ENCODE measurements at places on chromosomes 6 and 20.
A peak's percentile ranks its signal among the peaks of the same experiment; 100 is the strongest.

GRCh38 chr6:55888917-55889316 is 13.5 kb upstream of the BMP5 start:
- DNase-seq: no peak

- peak; percentile 1 for DNase-seq
Measured at GRCh38 chr6:64712606-64713005, 994.4 kb downstream of the EYS start.

DNA sequence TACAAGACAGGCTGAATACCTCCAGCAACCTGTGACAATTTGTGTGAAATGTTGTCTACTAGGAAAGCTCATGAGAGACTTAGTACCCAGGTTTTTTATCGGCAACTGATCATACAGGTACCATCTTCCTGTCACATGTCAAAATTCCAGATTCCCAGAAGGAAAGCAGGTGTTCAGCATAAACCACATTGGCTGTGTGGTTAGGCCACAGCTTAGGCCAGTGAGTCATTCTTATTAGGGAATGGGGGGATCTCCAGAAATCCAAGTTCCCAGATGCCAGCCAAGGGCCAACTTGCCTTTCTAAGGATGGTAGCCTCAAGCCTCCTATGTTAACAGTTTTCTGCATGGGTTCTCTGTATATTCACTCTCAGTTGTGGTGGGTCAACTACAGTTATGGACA is 65.9 kb downstream of the FAM184A start:
- peak; percentile 62 for DNase-seq

GRCh38 chr6:63844287-63844686 is 208.7 kb downstream of the PHF3 start:
- DNase-seq: no peak

- no peak for DNase-seq
Measured at GRCh38 chr20:62969179-62969760, 16.8 kb downstream of the SLC17A9 start.

DNA sequence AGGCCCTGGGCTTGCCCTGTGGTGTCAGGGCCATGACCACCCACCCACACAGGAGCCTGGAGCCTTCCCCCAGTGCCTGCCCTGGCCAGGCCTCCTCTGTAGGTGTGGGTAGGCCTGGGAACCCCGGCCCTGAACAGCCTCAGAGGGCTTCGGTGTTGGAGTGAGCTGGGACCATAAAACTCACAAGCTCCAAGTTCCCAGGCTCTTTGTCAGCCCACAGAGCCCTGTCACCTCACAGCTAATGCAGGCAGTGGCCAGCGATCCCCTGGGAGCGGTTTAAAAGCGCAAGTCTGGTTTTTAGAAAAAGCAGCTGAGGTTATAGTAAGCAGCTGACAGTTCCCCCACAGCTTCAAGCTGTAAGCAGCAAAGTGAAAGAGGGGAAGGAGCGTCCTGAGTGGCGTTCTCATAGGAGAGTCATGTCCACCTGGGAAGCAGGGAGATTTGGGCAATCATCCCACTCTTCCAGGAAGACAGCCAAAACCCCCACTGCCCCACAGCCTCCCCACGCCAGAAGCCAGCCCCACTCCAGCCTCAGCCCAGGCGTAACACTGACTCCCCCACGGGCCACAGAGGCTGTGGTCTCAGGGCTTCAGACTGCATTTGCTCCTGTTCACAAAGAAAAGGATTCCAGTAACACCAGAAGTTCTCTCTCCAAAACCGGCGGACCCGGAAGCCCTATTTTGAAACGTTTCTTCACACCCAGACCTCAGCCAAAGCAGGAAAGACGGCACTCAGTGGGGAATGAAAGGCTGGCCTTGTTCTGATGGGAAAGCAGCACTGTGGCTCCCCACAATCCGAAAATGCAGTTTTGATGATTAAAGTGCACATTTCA is 34.3 kb upstream of the FOXC1 start:
- no peak for DNase-seq

DNA sequence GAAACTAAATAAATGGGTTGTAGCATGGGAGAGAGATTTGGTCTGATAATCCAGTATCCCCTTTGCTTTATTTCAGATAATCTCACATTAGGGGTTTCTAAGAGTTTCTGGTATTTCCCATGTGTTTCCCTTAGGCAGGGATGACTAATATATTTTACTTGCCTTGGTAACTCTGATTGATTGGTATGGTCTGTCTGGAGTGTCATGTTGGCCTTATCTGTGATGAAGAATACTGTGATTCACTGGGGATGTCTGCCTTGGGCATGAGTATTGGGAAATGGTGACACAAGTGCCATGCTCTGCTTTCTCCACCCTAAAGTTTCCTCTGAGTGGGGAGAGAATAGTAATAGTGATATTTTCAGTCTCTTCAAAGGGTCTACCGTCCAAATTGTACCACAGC is 10.1 kb downstream of the SLC22A2 start:
- DNase-seq: peak; percentile 89

DNA sequence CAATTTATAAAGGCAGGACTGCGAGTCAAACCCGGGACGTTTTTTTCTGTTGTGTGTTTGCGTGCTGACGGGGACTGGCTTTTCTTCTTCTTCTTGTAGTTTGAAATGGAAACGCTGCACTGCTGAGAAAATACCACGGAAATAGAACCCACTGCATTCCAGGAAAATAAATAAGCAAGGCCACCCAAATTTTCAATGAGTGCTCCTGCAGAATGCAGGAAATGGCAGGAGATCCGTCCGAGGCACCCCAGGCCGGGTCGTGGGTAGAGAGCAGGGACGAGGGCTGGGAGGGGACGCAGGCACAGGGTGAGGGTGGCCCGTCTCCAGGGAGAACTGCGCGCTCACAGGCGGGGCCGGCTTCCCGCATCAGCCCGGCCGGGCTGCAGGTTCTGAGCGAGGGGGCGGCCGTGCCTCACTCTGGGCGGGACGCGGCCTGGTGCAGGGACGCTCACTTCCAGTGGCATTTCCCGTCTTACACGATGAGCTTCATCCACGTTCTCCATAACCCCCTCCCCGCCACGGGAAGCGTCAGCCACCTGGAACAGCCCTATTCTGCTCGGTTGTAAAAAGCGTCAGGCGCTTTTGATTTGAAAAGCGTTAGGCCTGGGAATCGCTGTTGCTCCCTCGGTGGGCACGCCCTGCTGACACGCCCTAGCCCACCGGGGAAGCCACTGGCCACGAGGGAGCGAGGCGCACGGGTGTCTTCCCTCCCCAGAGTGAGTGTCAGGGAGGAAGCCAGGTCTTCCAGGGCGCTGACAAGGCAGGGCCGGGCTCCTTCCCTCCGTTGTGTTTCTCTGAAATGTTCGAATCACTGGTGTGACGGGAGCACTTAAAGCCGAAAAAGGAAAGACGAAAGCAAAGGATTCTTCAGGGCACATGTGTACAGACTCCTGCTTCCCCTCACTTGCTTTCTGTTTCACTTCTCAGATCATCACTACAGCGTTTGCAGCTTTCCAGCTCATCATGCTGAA is 17.9 kb upstream of the EXOC2 start:
- peak; percentile 43 for DNase-seq

DNA sequence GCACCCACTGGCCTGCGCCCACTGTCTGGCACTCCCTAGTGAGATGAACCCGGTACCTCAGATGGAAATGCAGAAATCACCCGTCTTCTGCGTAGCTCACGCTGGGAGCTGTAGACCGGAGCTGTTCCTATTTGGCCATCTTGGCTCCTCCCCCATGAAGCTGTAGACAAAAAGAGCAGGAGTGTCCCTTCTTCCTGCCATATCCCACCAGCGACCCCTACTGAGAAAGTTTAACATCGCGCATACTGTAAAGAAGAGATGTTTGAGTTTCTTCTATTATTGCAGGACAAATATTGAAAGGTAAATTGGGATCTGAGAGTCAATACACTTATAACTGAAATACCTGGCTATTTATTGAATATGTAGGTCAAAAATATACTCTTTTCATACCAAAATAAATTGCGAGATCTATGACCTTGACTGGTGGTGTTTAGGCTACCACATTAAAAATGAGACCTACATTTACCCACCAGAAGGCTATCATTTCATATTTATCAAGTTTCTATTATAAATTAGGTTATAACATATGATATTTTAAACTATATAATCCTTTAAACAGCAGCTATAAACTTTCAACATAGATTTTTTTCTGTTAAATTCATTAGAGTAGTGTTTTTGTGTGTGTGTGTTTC is 586.3 kb downstream of the HTR1B start:
- DNase-seq: peak; percentile 71

DNA sequence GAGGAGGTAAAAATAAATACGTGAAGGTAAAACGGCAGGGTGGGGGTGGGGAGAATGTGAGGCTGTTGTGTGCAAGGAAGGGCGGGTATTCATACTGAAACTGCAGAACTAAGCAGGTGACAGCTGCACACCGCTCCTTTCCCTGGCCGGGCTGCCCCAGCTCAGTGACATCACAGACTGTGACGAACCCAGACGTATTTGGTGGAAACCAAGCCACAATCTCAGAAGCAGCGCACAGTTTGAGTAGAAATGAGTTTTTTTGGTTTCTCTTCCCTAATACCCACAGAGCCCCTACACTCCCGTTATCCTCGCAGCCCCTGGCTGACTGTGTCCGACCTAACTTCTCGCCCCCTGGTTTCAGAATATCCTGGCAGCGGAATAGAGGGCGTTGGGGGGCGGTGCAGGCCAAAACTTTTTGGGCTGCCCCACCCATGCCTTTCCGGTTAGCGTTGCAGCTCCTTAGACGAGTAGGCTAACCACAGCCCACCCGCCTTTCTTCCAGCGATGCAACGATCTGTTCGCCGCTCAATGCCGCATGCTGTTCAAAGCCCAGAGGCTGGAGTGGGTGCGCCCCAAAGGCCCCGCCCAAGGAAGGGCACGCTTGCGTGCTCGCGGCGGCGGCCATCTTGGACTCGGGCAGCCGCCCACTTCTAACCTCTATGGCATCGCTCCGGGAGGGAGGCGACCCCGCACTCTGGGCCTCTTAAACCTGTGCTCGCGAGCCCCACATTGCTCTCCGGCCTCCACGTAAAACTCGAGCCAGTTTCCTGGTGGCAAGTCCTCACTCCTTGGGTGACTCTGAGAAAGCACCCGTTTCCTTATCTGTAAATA is 9.1 kb downstream of the BAK1 start:
- peak; percentile 69 for DNase-seq

DNA sequence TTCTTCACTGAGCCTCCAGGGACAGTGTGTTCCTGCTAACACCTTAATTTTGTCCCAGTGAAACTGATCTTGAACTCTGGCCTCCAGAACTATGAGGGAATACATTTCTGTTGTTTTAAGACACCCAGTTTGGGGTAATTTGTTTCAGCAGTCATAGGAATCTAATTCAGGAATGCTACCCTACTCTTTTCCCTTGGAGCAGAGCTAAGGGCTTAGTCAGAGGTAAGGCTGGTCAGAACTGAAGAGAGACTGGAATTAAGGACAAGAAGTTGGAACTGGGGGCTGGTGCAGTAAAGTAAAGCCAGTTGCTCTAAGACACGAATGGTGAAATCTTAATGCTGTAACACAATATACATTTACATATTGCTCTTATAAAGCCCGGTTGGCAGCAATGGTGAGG is 809.7 kb downstream of the MAFB start:
- no peak for DNase-seq

DNA sequence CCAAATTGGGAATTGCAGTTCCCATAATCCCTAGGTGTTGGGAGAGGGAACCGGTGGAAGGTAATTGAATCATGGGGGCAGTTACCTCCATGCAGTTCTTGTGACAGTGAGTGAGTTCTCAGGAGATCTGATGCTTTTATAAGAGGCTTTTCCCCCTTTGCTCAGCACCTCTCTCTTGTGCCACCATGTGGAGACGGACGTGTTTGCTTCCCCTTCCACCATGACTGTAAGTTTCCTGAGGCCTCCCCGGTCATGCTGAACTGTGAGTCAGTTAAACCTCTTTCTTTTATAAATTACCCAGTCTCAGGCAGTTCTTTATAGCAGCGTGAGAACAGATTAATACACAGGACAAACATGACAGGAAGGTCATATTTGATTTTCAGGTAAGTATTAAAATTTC is 25.3 kb upstream of the HECA start:
- peak; percentile 24 for DNase-seq

GRCh38 chr6:11616200-11616611 is 78.7 kb downstream of the TMEM170B start:
- DNase-seq: peak; percentile 84

DNA sequence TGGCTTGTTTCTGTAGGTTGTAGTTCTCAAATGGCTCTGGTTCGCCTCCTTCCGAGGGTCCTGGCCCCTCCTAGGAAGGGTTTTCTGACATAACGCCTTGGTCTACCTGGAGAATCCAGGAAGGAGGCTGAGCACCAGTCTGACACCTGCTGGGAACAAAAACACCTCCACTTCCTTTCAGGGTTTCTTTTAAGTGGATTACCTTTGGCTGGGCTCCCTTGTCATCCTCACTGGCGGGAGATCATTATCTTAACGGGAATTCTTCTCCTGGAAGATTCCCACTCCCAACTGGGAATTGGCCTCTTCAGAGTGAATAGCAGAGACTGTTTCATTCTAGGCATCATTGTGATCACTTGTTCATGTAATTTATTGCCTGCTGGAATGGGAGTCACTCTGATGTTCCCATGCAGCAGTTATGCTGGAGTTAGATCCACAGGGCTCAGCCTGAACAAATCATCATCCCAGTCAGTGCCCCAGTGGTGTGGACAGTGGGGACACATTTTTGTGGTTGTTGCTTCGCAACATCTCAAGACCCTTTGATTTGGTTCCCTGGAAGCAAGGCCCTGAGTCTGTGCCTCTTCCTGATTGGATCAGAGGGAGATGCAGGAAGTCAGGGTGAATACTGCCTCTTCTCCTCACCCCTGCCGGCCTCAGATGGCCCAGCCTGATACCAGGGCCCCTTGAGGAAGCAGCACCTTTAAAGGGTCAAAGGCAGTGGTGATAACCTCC is 49.1 kb downstream of the LYRM2 start:
- no peak for DNase-seq

- no peak for DNase-seq
Measured at GRCh38 chr6:135837735-135838449, 13.6 kb upstream of the PDE7B start.

DNA sequence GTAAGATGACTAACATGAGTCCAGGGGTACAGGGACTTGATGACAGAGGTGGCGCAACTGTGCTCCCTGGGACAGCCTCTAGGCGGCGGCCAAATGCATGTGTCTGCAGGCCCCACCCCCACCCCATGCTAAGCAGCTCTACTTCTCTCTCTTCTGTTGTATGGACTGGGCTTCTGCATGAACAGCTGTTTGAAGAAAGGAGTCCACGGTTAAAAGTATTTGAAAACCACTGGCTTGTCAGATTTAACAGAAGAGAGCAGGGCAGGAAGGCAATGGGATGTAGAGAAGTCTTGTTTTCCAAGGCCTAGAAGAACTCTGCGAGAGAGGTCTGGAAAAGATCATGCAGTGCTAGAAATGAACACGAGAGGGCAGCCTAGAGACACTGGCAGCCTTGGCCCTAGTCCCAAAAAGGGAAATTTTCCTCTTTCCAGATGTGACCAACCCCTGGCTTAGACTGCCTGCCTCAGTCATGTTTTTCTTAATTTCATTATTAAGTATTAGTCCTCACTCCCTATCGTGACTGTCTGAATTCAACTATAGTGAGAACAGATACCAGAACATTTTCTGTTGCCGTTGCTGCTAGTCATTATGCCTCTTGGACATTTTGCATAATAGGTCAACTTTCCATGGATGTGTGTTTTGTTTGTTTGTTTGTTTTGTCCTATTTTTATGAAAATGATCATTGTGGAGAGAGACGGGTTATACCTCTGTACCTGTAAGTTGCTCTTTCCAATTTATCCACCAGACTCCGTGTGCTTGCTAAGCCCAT is 265.0 kb downstream of the ADGRG6 start:
- DNase-seq: peak; percentile 62

- DNase-seq: no peak
Measured at GRCh38 chr6:41785689-41786450, 1.6 kb upstream of the TOMM6 start.

Data from kidney tubule cell (primary cell).